ENCODE measurements at places on chromosomes 6 and 20.

GRCh38 chr20:60246751-60247150 is 288.5 kb downstream of the CDH26 start:
- DNase-seq = no peak

DNA sequence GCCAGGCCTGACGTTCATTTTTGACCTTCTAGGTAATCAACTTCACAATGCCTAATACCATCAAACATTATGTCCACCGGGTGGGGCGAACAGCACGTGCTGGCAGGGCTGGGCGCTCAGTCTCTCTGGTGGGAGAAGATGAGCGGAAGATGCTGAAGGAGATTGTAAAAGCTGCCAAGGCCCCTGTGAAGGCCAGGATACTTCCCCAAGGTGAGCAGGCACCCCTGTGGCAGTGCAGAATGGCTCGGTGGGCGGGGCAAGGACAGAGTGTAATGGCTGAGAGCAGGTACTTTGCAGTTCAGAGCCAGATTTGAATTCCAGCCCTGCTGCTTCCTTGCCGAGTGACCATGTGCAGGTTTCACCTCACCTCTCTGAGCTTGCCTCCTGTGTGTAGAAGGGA is 17.1 kb downstream of the DDX27 start:
- DNase-seq = no peak

GRCh38 chr6:47131773-47132172 is 89.6 kb upstream of the ADGRF1 start:
- DNase-seq = no peak

DNA sequence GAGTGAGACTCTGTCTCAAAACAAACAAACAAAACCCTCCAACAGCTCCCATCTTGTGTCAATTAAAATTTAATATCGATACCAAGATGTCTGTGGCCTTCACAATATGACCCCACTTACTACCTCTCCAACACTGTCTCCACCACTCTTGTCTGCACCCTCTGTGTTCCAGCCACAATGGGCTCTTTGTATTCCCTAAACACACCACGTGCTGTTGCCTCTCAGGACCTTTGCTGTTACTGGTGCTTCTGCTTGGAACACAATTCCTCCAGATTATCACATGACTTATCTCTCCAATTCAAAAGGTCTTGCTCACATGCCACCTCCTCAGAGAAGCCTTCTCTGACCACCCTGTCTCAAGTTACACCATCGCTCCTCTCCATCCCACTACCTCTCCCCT is 6.0 kb upstream of the HCK start:
- no peak for DNase-seq

- peak; percentile 73 for DNase-seq
Measured at GRCh38 chr6:52513464-52513863, 63.4 kb downstream of the TRAM2 start.

GRCh38 chr6:128767150-128767549 is 115.8 kb upstream of the LAMA2 start:
- DNase-seq = no peak

DNA sequence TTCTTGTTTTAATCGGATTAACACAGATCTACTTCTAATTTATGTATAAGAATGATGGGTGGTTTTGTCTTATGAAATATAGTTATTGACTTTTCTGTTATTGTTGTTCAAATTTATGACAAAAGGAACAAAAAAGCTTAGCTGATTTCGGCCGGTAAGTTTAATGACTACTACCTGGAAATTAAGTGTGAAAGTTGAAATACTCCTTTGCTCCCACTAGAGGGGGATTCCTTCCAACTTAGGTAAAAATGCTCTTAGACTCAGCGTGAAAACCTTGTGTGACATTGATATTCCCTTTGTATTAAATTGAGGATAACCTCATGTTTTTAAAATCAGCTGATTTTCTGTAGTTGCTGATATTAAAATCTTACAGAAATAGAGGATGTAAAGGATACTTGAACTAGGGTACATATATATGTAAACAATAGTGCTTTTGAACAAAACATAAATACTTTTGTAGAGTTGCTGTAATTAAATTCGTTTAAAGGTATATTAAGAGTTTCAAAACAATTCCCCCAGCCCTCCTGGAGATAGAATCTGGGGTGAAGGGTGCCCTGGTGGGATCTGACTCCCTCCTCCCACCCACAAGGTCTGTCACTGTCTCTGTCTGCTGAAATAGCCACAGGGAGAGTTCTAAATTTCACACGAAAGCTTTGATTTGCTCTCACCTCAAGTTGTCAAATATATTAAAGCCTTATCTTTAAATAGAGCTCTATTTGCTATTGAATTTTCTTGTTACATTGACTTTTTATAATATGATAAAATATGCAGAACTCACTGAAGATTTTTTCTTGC is 257.5 kb downstream of the ARID1B start:
- peak; percentile 73 for DNase-seq

GRCh38 chr6:70258483-70258882 is 44.4 kb downstream of the COL9A1 start:
- no peak for DNase-seq

- DNase-seq = no peak
Measured at GRCh38 chr6:163338671-163339405, 75.7 kb upstream of the QKI start.

- DNase-seq = peak; percentile 93
Measured at GRCh38 chr6:51855310-51856082, 231.9 kb downstream of the PKHD1 start.

GRCh38 chr6:18284261-18284660 is 19.9 kb upstream of the DEK start:
- DNase-seq = peak; percentile 53

GRCh38 chr6:150932996-150933395 is 67.5 kb downstream of the MTHFD1L start:
- no peak for DNase-seq

- no peak for DNase-seq
Measured at GRCh38 chr6:14734052-14734415, 511.8 kb upstream of the JARID2 start.

GRCh38 chr20:45972500-45973183 is 639 bp upstream of the ZNF335 start:
- no peak for DNase-seq

DNA sequence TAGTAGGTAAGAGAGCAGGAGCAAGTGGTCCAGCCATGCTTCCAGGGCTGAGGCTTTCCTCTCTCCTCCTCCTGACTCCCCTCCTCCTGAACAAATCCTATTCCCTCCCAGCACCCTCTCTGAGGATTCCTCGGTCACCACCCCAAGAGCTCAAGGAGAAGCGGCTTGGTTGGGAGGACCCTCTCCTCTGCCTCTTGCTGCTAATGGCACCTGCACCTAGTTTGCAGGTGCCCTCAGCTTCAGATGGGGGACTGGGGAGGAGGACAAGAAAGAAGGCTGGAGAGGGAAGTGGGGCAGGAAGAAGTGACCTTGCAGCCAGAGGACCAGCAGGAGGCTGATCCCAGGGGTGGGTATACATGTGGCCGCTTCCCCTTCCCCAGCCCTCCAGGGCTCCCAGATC is 17.5 kb downstream of the NCR2 start:
- DNase-seq = no peak

DNA sequence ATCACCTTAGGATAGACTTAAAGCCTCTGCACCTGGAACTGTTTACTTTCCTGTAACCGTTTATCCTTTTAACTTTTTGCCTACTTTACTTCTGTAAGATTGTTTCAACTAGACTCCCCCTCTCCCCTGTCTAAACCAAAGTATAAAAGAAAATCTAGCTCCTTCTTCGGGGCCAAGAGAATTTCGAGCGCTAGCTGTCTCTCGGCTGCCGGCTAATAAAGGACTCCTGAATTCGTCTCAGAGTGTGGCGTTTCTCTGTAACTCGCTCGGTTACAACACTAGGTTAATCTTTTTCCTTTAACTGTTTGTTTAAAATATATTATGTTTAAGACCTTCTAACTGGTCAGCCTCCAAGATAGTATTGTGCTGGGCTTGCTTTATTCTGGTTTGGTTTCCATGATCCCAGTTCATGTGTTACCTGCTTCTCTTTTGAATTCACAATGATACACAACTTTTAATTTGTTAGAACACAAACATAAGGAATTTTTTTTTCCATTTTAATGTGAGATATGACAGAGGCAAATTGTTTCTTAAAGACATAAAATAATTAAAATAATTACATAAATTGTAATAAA is 8.7 kb upstream of the NQO2 start:
- no peak for DNase-seq

- DNase-seq = no peak
Measured at GRCh38 chr6:101776919-101777350, 383.4 kb downstream of the GRIK2 start.

- DNase-seq = peak; percentile 74
Measured at GRCh38 chr6:139515511-139515910, 141.1 kb upstream of the CITED2 start.

DNA sequence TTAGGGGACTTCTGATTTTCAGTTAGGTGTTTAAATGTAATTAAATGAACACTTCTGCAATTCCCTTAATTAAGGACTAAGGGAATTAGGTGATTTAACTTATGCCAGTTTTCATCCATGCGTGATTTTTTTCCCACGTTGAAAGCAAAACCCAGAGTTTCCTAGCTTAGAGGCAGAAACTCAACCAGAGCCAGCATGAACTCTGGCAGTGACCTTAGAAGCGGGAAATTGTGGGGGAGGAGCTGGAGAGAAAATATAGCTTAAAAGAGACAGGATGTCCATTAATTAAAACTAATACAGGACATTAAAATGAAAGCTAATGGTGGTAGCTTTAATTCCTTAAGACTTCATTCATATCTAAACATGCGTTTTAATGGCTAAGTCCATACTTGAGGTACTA is 41.6 kb downstream of the IYD start:
- no peak for DNase-seq

- DNase-seq = peak; percentile 49
Measured at GRCh38 chr6:156534594-156534993, 242.6 kb upstream of the ARID1B start.
